ENCODE measurements at places on chromosomes 12 and 14.

- no peak for DNase-seq
Observed at GRCh38 chr14:99621948-99622347, 17.9 kb upstream of the CCDC85C start.

GRCh38 chr14:72894623-72895378 is 900 bp upstream of the DPF3 start:
- DNase-seq: no peak

- DNase-seq: no peak
Observed at GRCh38 chr12:77493302-77494168, 337.2 kb upstream of the NAV3 start.

DNA sequence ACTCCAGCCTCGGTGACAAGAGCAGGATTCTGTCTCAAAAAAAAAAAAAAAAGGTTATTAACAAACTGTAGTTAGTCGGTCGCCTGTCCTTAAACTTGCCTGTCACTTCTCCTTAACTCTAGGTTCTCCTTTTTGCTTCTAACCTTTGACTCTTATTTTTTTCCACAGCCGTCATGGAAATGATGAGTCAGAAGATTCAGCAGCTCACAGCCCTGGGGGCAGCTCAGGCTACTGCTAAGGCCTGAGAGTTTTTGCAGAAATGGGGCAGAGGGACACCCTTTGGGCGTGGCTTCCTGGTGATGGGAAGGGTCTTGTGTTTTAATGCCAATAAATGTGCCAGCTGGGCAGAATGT is 418 bp upstream of the MYG1 start:
- no peak for DNase-seq

DNA sequence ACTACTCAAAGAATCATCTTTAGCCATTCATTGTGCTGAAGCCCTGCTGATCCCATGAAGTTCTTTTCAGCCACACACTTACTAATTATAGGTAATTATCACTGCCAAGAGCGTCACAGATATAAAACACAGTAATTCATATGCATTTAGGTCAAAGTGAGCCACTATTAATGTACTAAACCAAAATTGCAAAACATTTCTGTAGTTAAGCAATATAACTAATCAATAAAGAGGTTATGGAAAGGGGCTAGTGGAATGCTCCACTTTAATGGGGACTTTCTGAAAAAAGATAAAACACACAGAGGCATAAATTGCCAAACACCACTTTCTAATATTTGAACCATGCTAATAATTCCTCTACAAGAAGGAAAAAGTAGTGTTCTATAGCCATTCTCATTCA is 6.8 kb upstream of the CEP128 start:
- no peak for DNase-seq

GRCh38 chr12:97474161-97474560 is 11.6 kb downstream of the RMST start:
- no peak for DNase-seq

DNA sequence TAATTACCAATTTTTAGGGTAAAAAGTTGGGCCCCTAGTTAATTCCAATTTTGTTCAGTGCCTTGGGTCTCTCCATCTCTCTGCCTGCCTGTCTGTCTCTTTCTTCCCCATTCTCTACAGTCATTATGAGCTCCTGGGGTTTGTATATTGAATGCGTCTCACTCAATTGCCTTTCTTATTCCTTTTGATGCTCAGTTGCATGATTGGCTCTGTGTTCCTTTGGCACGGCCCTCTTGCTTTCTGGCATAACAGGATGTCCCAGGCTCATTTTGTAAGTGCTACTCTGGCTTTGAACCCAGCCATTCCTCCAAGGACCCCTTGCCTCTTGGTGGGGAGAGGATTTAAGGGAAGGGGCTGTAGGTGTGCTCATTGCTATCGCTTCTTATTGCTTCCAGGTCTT is 35.6 kb downstream of the ZNF664 start:
- no peak for DNase-seq

DNA sequence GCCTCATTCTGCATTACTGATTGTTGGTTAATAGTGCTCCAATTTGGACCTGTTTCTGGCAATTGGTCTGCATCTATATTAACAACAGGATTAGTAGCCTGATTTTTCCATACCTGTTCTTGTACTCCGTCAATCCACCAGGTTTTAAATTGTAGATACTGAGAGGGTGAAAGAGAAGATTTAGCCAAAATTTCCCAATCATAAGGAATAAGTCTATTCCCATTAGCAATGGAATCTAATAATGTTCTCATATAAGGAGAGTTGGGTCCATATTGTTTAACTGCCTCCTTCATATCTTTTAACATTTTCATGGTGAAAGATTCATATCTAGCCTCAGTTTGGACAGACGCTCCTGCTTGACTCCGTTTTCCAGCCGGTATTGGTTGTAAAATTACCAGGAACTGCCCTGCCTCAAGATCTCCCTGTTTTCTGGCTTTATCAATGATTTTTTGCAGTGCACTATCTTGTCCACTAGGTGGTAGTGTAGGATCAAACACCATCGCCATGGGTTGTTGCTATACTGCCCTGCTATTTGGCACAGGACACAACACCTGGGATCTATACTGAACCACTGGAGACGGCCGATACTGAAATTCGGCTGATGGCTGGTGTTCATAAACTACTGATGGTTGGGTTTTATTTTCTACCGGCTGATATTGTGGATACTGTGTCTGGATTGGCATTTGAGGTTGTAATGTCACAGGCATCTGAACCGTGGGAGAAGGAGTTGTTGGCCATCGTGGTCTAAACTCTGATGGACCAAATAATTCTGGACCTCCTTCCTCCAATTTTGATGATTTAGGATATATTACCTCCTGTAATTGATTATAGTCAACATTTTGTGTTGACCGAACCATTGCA is 25.2 kb downstream of the DHRS4L2 start:
- DNase-seq: peak; percentile 63

All from CD4-positive, alpha-beta T cell treated with Interleukin-6 at 100 ng/mL for 8 hours (primary cell).